ENCODE measurements at places on chromosomes 6 and 20. TPM values are rescaled to one million over a fixed set of nuclear protein-coding genes. Genes with fewer than 3 reads are reported as not detected.

PGBD1 gene
- 1.6 TPM for total RNA-seq

CCR6 gene
- total RNA-seq = 0.17 TPM

UST gene
- total RNA-seq = 1.6 TPM

HLA-A gene
- 3,352 TPM for total RNA-seq

DNA sequence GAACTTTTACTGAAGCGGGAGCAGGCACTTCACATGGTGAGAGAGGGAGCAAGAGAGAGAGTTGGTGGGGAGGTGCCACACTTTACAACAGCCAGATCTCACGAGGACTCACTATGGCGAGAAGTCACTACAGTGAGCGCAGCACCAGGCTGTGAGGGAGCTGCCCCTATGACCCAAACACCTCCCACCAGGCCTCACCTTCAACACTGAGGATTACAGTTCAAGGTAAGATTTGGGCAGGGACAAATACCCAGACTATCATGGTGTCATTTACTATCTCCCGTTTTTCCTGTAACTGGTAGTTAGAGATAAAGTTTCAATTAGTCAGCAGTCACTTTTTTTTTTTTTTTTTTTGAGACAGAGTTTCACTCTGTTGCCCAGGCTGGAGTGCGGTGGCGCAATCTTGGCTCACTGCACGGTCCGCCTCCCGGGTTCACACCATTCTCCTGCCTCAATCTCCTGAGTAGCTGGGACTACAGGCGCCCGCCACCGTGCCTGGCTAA lies 7.8 kb downstream of the RBCK1 start:
- DNase-seq = no peak

DNA sequence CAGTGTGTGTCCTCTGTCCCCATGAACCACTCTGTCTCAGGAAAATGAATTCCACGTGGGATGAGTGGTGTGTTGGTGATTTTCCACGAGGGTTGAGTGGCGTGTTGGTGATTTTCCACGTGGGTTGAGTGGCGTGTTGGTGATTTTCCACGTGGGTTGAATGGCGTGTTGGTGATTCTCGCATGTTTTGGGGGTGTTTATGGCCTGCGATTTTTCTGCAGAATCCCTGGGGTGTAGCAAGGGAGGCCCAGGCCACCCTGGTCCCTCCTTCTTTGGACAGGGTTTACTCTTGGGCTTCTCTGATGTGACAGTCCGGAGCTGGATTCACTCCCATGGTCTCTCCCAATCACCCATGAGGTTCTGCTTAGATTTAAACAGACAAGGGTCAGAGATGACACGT lies 90.6 kb upstream of the FRMD1 start:
- no peak for DNase-seq

DNA sequence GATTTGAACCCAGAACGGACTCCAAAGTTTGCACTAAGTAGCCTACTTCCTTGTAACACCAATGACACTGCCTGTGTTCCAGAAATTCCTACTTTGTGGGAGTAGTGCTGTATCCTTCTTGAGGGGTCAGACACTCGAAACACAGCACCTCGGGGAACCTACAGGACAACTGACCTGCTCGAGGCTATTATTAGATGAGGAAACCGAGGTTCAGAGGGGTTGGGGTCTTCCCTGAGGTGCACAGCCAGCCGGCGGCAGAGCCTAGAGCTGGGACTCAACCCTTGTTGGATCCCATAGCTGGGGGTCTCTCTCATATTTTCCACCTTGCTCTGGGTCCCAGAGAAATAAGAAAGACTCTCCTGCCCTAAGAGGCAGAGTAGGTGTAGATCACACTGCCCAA lies 89.8 kb upstream of the PTPN1 start:
- no peak for DNase-seq

DNA sequence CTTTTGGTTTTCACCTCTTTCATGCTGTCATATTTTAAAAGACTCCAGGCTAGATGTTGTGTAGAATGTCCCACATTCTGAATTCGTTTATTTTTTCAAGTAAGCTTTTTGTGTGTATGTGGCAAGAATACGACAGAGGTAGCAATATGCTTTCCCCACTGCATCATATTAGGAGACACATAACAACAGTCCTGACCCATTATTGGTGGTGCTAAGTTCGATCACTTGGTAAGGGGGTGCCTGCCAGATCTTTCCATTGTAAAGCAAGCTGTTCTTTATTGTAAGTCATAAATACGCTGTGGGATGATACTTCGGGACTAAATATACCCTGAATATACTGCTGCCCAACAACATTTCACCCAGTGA lies 588 bp upstream of the NCOA3 start:
- DNase-seq = no peak

DNA sequence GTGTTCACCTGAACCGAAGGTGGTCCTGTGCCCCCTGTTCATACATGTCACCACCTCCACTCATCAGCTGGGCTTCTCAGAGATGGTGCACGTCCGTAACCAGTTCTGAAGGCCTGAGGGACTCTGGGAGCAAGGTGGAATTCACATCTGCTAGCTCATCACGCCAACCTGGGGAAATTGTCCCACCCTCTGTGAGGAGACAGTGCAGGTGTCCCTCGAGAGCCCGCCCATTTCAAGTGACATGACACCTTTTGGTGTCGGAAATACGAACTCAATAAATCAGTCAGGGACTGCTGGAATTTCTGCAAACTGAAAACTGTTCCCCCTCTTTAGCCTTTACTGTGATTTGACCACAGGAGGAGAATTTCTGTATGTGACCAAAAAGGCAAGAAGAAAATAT lies 99.4 kb downstream of the SYNDIG1 start:
- no peak for DNase-seq

DNA sequence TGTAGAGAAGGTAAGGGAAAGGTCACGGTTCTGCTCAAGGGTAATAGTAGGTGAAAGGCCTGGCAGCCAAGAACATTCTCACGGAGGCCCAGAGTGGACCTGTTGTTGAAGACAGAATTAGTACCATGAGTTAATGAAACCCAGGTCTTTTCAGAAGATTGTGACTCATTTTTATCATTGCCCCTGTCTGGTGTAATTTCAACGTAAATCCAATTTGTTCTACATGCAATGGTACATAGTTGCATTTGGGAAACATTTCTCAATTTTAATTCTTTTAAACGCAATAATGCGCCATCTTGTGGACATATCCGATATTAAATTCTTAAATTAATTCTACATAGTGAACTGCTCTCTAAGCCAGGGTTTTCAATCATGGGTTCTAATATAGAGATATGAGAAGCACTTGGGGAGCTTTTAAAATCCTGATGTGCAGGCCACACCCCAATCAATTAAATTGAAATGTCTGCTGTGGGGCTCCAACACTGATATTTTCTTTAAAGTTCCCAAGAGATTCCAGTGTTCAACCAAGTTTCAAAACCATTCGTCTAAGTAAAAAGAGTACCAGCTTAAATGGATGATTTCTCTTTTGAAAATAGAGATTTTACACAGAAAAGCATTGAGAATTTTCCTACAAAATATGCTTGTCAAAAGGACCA lies 257.4 kb downstream of the PLCB1 start:
- DNase-seq = no peak

DNA sequence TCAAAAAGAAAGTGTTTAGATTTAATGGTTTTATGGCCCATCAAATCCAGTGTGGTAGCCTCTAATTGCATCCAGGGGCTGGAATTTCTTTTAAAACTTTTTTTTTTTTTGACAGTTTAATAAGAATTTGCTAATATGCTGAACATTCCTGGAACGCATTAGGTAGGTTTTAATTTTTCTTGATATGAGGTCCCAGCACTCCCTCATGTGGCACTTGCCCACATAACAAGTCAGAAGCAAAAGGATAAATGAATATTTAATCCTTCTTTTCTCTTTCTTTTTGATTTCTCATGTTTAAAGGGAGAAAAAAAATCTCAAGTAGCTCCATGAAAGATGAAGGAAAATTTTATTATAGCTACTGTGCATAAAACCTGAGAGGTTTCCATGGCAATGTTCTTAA lies 13.5 kb downstream of the HAO1 start:
- no peak for DNase-seq

- DNase-seq = no peak
Observed at GRCh38 chr6:166470029-166470862, 87.5 kb upstream of the MPC1 start.

Data from natural killer cell treated with Interleukin-12 subunit alpha and Interleukin-12 subunit beta and Interleukin-15 and Interleukin-18, amount 100 ng/mL, for 72 hours (primary cell).